ENCODE measurements at places on chromosomes 1 and 21.

DNA sequence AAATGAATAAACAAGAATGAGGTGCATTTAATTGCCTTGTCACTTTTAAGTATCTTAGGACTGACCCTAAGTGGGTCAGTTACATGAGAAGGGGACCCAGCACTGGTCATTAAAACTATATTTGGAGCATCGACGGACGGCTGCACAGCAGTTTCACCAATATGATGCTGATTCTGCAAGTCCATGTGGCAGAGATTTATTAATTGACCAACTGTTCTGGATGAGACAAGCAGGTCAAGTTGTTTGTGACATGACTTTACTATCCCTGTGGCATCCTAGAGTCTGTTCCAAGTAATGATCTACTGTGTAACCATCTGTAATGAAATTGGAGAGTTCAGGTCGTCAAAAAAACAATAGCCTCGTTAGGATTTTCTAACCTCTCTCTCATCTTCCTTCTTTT is 9.5 kb downstream of the AMPD1 start:
- DNase-seq = no peak

DNA sequence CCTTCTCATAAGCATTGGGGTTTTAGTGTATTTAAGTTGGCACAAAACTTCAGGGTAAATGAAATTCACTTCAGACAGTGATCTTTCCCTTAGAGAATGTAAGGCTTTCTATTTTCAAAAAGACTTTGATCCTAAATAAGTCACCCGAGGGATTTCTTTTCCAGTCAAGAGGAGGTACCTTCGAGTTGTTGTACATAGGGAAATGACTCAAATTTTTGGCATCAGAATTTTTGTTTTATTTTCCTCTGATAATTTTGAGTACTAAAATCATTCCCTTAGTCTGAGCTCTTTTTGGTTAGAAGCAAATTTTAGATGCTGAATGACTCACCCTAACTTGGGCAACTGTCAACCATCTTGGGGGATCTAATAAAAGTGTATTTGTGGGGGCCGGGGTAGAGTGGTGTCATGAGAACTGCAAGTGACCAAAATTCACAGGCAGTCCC is 193.9 kb downstream of the DHRS3 start:
- no peak for DNase-seq

DNA sequence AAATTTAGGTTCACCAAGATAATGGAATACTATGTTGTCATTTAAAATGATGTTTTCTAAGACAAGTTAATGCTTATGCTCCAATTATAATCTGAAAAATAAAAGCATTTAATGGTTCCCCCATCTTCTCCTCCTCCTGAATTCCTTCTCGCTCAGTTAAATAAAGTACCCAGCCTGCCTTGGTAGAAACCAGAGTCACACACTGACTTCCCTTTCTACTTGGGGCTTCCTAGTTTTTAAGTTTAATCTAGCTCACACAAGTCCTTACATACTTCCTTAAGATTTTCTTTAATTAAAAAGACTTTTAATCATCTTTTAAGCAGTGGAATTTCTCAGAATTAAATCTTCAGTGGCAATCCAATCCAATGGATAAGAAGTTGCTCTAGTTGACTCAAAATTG is 32.9 kb downstream of the CD58 start:
- DNase-seq = no peak

DNA sequence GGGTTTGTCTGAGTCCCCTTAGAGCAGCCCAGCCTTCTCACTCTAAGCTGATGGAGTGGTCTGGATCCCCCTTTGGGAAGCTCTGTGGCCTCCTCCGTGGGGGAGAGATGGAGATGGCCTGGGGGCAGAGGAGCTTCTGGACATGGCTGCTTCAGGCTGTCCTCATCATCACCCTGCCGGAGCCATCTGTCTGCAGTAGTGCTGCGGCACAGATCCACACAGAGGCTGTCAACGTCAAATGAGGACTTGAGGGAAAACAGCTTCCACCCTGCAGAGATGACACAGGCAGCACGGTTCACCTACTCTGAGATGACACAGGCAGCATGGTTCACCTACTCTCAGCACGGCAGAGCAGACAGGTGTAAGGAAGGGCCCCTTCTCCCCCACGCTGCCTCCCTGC is 134.3 kb downstream of the IGSF21 start:
- DNase-seq = no peak

DNA sequence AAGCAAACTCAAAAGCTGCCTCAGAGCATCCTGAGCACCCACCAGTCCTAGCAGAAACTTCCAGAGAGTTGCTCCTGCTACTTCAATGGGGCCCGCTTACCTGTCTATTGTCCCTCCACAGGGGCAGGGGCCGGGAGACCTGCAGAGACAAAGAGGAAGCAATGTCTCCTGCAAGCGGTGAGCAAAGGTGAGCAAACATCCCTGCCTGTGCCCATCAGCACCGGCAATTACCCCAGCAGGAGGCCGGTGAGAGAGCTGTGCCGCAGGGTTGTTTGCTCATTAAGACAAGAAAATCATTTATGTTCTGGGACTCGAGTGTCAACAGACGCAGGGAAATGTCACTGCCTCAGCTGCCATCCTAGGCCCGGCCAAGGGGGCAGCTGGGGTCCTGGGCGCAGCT is 53.8 kb upstream of the TARDBP start:
- DNase-seq = no peak

- no peak for DNase-seq
Observed at GRCh38 chr21:32423320-32424190, 11.0 kb downstream of the EVA1C start.

DNA sequence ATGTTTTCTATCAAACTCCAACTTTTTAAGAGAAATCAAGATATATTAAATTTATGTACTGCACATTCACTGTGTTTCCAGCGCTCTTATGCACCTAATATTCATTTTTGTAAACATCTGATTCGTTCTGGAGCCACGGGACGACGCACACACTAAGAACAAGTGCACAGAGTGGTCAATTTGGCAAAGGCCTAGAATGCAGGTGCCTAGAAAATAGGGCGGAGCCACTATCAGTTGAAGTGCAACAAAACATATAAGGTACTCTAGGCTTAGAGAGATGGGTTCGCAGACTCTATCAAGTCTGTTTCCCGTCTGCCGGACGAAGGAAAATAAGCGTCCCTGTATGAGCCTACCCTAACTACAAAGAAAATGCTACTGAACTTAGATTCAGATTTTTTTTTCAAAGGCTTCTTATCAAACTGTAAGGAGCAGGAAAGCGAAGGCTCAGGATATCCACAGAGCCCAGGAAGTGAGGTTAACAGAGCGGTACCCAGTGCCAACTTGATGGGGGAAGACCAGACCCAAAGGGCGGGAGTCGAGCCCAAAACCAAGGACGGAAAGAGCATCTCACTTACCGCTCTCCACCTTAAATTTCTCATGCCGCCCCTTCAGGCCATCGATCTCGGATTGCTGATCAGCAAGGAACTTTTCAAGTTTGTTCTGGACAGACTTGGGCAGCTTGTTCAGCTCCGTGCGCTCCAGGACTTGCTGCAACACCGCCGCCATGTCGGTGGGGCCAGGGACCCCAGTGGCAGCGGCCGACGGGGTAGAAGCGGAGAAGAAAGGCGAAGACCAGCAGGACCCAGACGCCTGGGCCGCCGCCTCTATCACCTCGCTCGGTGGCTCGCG is 526 bp downstream of the TPR start:
- DNase-seq = peak; percentile 42

DNA sequence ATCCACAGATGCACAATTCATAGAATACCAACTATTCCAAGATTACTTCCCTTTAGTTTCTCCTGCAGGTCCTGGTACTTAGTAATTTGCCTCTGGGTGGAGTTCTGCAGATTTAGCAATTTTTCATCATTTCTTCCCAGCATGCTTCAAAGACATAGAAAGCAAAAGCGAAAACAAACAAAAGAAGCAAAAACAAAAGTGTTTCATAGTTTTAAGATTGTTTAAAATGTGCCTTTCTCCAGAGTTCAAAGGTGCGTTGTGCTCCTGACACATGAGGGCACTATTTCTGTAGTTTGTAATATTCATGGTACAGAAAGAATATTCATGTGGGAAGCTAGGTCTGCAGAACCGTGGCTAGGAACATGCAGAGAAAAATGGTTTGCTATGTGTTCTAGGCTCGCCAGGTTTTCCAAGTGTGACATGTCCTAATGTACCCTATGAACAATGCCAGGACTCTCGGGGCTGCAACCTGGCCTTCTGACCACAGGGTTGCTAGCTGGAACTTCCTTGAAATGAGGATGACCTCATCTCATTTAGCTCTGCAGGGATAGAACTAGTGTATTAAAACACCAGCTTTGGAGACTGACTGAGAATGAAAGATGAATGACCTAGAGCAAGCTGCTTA is 30.0 kb upstream of the RCSD1 start:
- peak; percentile 50 for DNase-seq

- no peak for DNase-seq
Observed at GRCh38 chr21:35711661-35712060, 348.7 kb downstream of the SETD4 start.

GRCh38 chr1:56686169-56686568 is 41.1 kb downstream of the PRKAA2 start:
- no peak for DNase-seq

DNA sequence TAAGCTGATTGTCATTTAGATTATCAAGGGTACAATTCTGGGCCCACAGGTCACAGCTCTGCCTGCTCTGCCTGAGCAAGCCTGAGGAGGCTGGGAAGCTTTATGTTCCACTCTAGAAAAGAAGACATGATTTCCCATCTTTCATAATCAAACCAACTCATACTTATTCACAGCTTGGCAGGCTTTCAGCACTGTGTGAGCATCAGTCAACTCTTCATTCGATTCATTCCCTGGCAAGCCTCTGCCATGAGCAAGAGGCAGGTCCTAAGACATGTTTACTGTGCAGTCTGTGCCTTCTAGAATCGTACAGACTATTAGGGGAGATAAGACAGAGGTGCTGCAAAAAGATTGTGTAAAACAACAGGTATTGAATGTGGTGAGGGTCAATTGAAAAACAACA is 24.5 kb upstream of the KIRREL1 start:
- DNase-seq = no peak
